A549 (cell line): ENCODE measurements at places on chromosomes 3 and 15.

GRCh38 chr3:105042586-105042985 is 324.1 kb upstream of the ALCAM start:
- DNase-seq = no peak

DNA sequence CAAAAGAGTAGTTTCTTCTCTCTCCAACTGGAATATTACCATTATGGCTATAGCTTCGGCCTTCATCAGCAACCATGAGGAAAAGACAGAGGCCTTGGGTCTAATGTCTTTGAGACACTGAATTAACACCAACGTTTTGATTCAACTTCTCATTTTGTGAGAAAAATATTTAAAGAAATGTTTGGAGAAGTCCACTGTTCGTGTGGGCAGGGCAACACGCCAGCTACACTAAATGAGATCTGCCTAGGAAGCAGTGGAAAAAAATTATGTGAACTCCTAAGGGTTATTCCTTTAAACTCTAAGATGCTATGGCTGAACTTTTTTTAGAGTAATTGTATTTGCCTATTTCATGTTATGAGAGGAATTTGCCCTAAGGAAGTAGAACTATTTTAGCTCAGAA is 41.8 kb downstream of the NCEH1 start:
- no peak for DNase-seq

DNA sequence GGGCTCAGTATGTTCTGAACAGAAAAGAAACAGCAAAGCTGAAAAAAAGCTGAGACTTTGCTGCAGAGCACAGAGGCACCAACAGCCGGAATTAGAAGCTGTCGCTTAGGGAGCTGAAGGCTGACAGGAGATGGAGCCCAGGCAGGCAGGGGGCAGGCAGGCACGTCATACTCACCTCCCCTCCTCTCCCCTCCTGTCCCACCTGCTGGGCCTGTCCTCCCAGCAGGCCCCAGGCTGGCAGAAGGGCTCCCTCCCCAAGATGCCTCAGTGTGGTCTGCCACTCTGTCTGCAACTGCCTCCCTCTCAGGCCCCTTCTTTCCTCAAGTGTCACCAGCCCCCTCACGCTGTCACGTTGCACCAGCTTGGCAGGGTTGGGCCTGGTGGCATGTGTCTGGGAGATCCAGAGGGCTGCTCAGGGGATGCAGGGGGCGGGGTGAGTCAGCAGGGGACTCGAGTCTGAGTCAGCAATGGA is 3.2 kb upstream of the ANKRD63 start:
- DNase-seq = no peak

- DNase-seq = no peak
Measured at GRCh38 chr3:4426261-4426781, 40.7 kb downstream of the SUMF1 start.

DNA sequence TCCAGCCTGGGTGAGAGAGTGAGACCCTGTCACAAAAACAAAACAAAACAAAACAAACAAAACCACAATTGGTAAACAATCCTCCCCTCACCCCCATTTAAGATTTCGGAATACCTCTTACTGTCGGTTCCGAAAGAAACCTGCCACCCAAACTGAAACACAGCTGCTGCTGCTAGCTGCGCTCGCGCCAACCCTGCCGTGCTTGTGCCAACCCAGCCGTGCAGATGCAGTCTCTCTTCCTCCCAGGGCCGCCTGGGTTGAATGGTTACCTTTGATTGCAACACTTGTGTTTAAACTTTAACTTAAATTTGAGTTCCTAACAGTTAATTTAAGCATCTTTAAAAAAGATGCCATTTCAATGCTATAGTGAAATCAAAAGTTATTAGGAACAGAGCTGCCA is 28.5 kb upstream of the SPTBN5 start:
- no peak for DNase-seq

GRCh38 chr3:183265834-183266417 is 12.9 kb downstream of the B3GNT5 start:
- DNase-seq = peak; percentile 70

- peak; percentile 64 for DNase-seq
Measured at GRCh38 chr3:185253645-185254410, at the start of gene EHHADH. Gene EHHADH, minus strand, starts transcription at chr3:185254049. Its CDS starts 27 bp downstream, at chr3:185254022.
